ENCODE measurements at places on chromosomes 4 and X.

DNA sequence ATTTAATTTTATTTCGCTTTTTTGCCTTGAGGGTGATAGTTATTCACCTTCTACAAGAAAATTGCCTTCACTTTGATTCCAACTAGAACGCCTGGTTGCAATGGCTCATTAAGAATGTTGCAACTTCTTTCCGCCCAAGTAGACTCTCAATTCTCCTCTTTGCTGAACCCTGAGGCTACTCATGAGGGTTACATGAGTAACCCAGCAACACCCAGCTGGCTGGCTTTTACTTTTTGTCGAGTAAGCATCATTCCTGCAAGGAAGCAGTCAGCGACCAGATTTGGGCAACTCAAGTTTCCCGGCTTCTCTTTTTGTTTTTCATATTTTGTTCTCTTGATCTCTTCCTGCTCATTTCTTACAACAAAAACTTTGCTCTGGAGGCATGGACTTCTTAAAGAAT lies 495.4 kb downstream of the PACRGL start:
- DNase-seq: no peak

DNA sequence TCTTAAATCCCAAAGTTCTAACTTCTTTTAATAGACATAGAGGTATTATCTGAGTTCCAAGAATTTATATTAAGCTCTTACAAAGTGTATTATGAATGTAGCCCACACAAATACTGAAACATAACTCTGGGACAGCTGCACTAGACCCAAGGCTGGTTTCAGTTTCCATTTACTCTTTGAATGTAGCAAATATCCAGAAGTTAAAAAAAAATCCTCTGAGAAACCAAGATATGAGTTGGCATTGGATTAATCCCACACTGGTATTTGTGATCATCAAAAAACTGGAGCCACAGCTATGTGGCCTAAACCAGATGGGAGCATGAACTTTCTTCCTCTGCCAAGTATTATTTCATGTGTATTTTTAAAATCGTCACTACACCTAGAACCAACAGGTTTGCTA lies 23.6 kb upstream of the SMPX start:
- DNase-seq: no peak

- DNase-seq: no peak
These were observed 29.5 kb downstream of the MAGEB17 start for GRCh38 chrX:16196829-16197228.

DNA sequence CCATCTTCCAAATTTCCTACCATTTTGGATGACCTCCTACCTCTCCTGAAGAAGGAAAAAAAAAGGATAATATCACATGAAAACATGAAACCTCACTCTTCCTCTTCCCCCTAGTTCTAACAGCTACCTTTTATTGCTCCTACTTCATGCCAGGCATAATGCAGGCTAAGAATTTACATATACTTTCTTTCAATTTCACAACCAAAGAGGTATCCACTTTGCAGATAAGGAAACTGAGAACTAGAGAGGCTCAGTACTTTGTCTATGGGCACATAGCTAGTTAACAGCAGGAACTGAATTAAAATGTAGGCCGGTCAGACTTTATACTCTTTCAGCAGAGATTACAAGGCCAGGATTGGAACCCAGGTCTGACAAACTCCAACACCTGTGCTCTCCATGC lies 34.4 kb upstream of the BEND2 start:
- DNase-seq: no peak

GRCh38 chr4:5998333-5998936 lies 19.8 kb downstream of the C4orf50 start:
- peak; percentile 44 for DNase-seq
